Panc1 (cell line): ENCODE measurements at places on chromosomes 3 and 15. TPM values are rescaled to one million over a fixed set of nuclear protein-coding genes. Genes with fewer than 3 reads are reported as not detected.

RLBP1 gene
- total RNA-seq: not detected

KIF23 gene
- total RNA-seq: 82.5 TPM

SLC28A1 gene
- total RNA-seq: not detected

CELSR3 gene
- total RNA-seq: 7.7 TPM

CHL1 gene
- total RNA-seq: not detected

EXD1 gene
- total RNA-seq: 0.15 TPM

ACTL6A gene
- 122 TPM for total RNA-seq

CDHR4 gene
- not detected for total RNA-seq

FAM131A gene
- total RNA-seq: 30.1 TPM

HCN4 gene
- 0.15 TPM for total RNA-seq

NEK10 gene
- 5.7 TPM for total RNA-seq

MED12L gene
- 2.8 TPM for total RNA-seq

TSPAN3 gene
- total RNA-seq: 130 TPM

HLTF gene
- total RNA-seq: 106 TPM

MME gene
- 1.6 TPM for total RNA-seq

SLC2A2 gene
- 0.13 TPM for total RNA-seq

PPP4R2 gene
- total RNA-seq: 59.8 TPM

ZNF774 gene
- 5.2 TPM for total RNA-seq

APOD gene
- not detected for total RNA-seq

MUSTN1 gene
- 0.49 TPM for total RNA-seq

IL5RA gene
- not detected for total RNA-seq

GOLGA6A gene
- total RNA-seq: 0.05 TPM

TEX55 gene
- not detected for total RNA-seq

NEK4 gene
- 22.9 TPM for total RNA-seq

ENTPD3 gene
- not detected for total RNA-seq

GPR176 gene
- 12.7 TPM for total RNA-seq

PLCH1 gene
- total RNA-seq: 0.03 TPM

KLHL40 gene
- total RNA-seq: not detected

SUCNR1 gene
- not detected for total RNA-seq

LDHAL6B gene
- not detected for total RNA-seq
